ENCODE measurements at places on chromosomes 2 and 18.

DNA sequence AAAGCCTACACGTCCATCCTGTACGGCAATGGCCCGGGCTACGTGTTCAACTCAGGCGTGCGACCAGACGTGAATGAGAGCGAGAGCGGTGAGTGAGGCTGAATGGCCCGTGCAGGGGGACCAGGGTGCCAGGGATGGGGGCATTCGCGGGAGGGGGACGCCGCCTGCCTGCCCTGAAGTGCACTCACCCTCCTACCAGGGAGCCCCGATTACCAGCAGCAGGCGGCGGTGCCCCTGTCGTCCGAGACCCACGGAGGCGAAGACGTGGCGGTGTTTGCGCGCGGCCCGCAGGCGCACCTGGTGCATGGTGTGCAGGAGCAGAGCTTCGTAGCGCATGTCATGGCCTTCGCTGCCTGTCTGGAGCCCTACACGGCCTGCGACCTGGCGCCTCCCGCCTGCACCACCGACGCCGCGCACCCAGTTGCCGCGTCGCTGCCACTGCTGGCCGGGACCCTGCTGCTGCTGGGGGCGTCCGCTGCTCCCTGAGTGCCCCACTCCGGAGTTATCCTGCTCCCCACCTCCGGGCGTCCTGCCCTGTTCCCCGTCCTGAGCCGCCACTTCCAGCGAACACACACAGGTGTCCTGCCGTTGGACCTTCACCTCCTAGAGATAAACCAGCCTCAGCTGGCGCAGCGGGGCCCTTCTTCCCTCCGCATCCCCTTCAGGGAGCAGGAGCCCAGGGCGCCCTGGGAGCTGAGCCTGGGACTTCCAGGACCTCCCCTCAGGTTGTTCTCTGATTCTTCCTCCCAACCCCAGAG, 2.9 kb downstream of the ALPI start:
- no peak overlapping the region for H3K4me3 ChIP-seq
- peaks cover 17% of the 10 kb centered on the region for H3K27me3 ChIP-seq
- H3K36me3 ChIP-seq = no peaks in the 10 kb centered on the region
- no peak overlapping the region for H3K27ac ChIP-seq

DNA sequence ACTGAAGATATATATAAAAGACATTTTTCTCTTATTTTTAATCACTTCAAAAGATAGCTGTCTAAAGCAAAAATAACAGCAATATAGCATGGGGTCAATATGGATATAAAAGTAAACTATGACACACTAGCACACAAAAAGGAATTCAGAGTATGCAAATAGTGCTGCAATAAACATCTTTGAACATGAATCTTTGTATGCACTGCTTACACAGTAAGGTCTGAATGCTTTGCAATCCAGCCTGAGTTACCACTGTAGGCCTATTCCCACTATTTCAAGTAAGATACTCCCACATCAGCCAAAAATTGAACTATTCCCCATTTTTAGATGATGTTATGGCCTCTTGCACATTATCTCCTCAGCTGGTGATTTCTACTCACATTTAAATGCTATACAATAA, 27.4 kb upstream of the ERCC3 start:
- H3K36me3 ChIP-seq = peaks cover 96% of the 10 kb centered on the region
- no peak overlapping the region for H3K27ac ChIP-seq
- H3K4me3 ChIP-seq = no peak overlapping the region
- no peak for ATAC-seq
- peaks cover 8% of the 10 kb centered on the region for H3K4me1 ChIP-seq

DNA sequence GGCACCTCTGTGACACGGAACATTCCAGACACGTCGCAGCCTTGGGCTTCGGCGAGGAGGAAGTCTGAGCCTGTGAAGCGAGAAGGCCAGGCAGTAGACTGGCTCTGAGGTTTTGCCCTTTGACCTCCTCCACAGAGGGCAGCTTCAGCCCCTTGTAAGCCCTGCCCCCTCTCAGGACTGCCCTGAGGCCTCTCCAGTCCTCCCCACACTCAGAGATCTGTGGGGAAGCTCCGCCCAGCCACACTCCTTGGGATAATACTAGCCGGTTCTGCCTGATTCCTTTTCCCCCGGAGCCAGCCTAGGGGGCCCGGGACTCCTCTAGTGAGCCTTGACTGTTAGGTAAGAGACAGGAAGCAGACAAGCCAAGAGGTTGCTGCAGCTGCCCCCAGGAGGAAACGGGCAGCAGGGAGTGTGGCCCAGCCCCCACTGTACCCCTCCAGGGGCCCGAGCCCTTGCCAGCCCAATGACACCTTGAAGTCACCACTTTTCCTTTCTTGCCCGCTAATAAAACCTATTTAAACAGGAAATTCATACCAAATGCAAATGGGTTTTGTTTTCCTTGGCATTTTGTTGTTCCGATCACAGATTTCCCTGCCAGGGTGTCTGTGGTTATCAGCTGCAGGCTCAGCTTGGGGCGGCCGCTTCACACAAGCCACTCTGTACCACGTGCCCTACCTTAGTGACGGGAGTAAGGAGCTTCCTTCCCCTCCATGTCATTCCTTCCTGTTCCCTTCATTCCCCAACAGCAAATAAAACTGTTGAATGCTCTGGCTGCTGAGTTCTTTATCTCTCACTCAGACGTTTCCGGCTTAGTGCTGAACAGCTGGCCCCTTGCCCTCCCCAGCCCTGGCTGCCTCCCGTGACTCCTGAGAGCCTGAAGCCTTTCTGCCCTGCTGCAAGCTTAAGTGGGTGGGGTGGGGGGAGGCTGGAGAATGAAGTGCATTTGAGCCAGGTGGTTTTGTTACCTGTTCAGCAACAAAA, 124.7 kb downstream of the CABLES1 start:
- H3K27ac ChIP-seq = peak overlapping the region; percentile 17
- H3K4me3 ChIP-seq = peak overlapping the region; percentile 29
- H3K27me3 ChIP-seq = no peaks in the 10 kb centered on the region
- no peaks in the 10 kb centered on the region for H3K36me3 ChIP-seq

- ATAC-seq = no peak
- H3K4me1 ChIP-seq = peaks cover 4% of the 10 kb centered on the region
- H3K27ac ChIP-seq = no peak overlapping the region
- H3K27me3 ChIP-seq = peaks cover 33% of the 10 kb centered on the region
Observed at GRCh38 chr2:100283724-100284501, 38.4 kb downstream of the LONRF2 start.

- H3K4me3 ChIP-seq = no peak overlapping the region
- peaks cover 7% of the 10 kb centered on the region for H3K4me1 ChIP-seq
- H3K27ac ChIP-seq = no peak overlapping the region
- H3K36me3 ChIP-seq = no peaks in the 10 kb centered on the region
- ATAC-seq = no peak
Observed at GRCh38 chr2:23524261-23524706, 139.3 kb downstream of the KLHL29 start.

DNA sequence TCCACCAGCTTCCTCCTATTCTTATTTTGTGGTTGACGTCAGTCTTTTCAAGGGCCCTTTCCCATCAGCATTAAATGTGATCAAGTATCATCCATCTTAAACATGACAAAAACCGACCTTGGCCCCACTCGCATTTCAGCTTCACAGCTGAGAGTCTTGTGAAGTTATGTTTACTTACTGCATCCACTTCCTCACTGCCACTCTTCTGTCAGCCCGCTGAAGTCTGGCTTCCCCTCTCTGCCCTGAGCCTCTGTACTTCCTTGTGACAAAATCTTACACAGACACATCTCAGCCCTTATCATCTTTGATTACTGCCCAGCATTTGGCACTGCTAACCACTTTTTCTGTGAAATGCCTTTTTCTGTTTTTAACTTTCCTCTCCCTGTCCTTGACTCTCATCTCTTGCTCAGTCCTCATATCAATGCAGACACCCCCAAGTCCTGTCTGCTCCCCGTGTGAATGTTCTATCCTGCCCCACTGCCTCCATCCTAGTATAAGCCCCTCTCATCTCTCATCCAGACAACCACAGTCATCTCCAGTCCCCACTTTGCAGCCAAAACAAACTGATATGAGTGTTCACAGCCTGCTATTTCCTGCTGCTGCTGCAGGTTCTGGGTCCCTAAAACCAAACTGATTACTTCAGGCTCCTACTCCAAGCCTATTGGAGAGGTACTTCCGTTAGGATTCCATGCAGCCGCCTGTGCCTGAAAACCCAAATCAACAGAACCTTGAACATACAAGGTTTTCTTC, 31.4 kb downstream of the FOSL2 start:
- peaks cover 38% of the 10 kb centered on the region for H3K4me1 ChIP-seq
- H3K4me3 ChIP-seq = peak overlapping the region; percentile 68
- no peaks in the 10 kb centered on the region for H3K27me3 ChIP-seq

DNA sequence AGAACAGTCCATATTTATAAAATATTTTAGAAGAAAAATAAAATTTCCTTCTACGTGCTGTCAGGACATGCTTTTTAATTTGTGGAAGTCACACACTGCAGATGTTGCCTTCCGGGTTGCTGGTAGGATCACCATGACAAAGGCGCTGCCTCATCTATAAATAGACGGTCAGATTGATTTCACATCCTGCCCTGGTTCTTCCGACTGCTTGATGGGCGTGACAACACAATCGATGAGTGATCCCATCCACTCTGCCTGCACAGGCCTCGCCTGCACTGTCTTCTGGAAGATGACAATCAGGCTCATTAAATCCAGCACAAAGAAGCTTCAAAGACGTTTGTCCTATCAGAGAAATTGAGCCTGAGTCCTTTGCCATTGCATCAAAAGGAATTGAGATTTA, 318.9 kb upstream of the TRIB2 start:
- H3K4me3 ChIP-seq = no peak overlapping the region
- no peak overlapping the region for H3K27ac ChIP-seq
- H3K36me3 ChIP-seq = no peaks in the 10 kb centered on the region
- peak; percentile 55 for ATAC-seq

GRCh38 chr2:108459441-108459840, 10.4 kb downstream of the GCC2 start:
- peak overlapping the region; percentile 6 for H3K4me3 ChIP-seq
- peaks cover 44% of the 10 kb centered on the region for H3K4me1 ChIP-seq
- ATAC-seq = no peak
- H3K36me3 ChIP-seq = peaks cover 98% of the 10 kb centered on the region

DNA sequence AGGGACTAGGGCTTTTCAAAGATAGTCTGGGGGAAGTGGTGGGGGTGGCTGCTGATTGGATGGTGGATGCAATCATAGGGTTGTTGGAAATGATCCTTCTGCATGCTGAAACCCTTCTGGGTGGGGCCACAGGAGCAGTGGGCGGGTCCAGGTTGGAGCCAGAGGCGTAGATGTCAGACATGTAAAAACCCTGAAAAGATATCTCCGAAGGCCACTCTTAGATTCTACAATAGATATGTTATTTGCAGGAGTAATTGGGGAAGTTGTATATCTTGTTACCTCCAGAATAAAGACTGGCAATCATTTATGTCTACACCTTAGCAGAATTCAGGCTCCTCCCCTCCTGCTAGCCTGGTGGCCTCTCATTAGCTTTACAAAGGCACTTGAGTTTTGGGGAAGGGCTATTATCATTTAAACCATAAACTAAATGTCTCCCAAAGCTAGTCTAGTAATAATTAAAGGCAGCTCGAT, 8.2 kb upstream of the FAM98A start:
- no peak overlapping the region for H3K27ac ChIP-seq
- H3K4me3 ChIP-seq = no peak overlapping the region
- ATAC-seq = no peak
- no peaks in the 10 kb centered on the region for H3K4me1 ChIP-seq
- no peaks in the 10 kb centered on the region for H3K27me3 ChIP-seq
- no peaks in the 10 kb centered on the region for H3K36me3 ChIP-seq

DNA sequence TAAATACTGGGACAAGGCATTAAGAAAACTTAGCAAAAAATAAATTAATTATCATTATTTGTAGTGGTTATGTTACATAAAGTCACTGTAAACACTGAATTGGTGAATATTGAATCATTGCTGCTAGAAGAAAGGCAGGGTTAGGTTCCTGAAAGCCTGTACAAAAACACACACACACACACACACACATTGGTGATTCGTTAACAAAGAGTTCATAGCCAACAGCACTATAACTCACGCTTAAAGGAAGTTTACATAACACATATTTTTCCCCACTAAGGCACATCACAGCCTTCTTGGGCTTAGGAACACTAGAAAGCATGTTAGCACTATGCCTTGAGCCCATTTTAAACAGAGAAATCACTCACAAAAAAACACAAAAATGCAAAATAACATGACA, 690.0 kb upstream of the PIK3C3 start:
- no peak overlapping the region for H3K4me3 ChIP-seq
- ATAC-seq = no peak
- H3K36me3 ChIP-seq = no peaks in the 10 kb centered on the region
- no peaks in the 10 kb centered on the region for H3K27me3 ChIP-seq
- H3K4me1 ChIP-seq = no peaks in the 10 kb centered on the region
- no peak overlapping the region for H3K27ac ChIP-seq

DNA sequence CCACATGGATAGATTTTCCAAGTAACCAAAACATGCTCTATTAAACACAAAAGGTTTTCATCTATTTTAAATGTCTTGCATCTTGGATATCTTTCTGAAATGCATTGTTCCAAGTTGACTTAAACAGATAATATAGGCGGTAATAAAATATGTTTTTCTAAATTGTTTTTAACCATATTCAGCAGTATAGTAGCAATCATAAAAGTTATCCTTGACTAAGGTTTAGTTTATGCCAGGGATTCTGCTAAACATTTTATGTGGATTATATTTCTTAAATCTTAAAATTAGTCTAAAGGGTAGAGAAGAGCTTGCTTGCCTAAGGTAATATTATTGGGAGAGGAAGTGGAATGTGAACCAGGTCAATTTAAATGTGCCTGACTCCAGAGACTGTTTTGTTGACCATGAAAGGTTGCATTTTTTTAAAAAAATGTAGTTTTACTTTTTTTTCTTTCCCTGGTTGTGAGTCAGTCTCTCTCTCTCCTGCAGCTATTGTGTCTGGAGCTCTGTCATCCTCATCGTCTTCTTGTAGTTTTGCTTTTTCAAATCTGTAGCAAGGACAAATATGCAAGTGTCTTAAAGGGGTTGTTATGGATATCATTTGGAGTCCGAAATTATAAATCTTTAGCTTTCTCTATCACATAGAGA, 309.1 kb upstream of the COL3A1 start:
- no peaks in the 10 kb centered on the region for H3K27me3 ChIP-seq
- H3K36me3 ChIP-seq = no peaks in the 10 kb centered on the region
- no peak overlapping the region for H3K27ac ChIP-seq
- no peak overlapping the region for H3K4me3 ChIP-seq
- no peaks in the 10 kb centered on the region for H3K4me1 ChIP-seq
